Tibial nerve (tissue), 4 donors: ENCODE measurements at places on chromosomes 16 and 17. TPM values are rescaled to one million over a fixed set of nuclear protein-coding genes. Genes with fewer than 3 reads are reported as not detected.

DNA sequence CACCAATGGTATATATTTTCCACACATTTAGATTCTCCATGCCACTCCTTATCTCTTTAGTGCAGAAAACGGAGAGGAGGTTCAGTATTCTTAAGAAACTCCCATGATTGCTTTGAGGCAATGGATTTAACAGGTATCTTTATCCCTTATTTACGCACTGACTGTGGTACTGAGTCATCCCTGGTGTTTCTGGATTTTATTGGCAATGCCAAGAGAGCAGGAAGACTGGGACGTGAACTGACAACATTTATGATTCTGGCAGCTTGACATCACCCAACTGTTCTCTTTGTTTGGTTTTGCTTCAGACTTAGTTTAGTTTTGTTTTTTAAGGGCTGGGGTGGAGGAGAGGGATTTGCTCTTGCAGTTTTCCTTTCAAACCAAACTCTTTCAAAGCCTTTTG, 131.4 kb downstream of the WWOX start:
- DNase-seq = no peak
- H3K27me3 ChIP-seq = no peaks in the 10 kb centered on the region
- H3K27ac ChIP-seq = no peak overlapping the region
- H3K4me1 ChIP-seq = peaks cover 4% of the 10 kb centered on the region
- no peaks in the 10 kb centered on the region for H3K36me3 ChIP-seq

- no peaks in the 10 kb centered on the region for H3K27me3 ChIP-seq
- no peaks in the 10 kb centered on the region for H3K36me3 ChIP-seq
- H3K4me1 ChIP-seq = no peaks in the 10 kb centered on the region
- DNase-seq = no peak
Observed at GRCh38 chr17:13647543-13648021, 45.9 kb upstream of the HS3ST3A1 start.

DNA sequence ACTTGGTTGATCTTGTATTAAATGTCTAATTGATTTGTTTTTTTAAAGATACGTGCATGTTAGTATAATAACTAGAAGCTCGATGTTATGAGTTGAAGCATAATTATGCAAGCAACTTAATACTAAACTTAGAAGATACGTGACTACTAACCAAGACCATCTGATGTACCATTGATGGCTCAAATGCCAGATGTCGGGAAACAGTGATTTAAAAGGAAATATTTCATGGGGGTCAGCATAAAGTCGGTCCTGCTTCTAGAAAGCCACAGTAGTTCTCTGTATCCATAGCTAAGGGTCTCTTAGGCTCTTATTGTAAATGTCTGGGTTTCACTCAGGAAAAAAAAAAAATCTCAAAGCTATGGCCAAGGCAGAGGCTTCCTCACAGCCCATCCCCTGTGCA, 61.2 kb upstream of the RBFOX1 start:
- no peaks in the 10 kb centered on the region for H3K36me3 ChIP-seq
- H3K4me3 ChIP-seq = no peak overlapping the region
- DNase-seq = no peak
- no peaks in the 10 kb centered on the region for H3K4me1 ChIP-seq
- no peak overlapping the region for H3K27ac ChIP-seq

- H3K4me3 ChIP-seq = no peak overlapping the region
- no peak overlapping the region for H3K27ac ChIP-seq
- H3K27me3 ChIP-seq = no peaks in the 10 kb centered on the region
- H3K4me1 ChIP-seq = no peaks in the 10 kb centered on the region
- DNase-seq = no peak
- no peaks in the 10 kb centered on the region for H3K36me3 ChIP-seq
Observed at GRCh38 chr16:23333831-23334456, 31.8 kb downstream of the SCNN1B start.

DNA sequence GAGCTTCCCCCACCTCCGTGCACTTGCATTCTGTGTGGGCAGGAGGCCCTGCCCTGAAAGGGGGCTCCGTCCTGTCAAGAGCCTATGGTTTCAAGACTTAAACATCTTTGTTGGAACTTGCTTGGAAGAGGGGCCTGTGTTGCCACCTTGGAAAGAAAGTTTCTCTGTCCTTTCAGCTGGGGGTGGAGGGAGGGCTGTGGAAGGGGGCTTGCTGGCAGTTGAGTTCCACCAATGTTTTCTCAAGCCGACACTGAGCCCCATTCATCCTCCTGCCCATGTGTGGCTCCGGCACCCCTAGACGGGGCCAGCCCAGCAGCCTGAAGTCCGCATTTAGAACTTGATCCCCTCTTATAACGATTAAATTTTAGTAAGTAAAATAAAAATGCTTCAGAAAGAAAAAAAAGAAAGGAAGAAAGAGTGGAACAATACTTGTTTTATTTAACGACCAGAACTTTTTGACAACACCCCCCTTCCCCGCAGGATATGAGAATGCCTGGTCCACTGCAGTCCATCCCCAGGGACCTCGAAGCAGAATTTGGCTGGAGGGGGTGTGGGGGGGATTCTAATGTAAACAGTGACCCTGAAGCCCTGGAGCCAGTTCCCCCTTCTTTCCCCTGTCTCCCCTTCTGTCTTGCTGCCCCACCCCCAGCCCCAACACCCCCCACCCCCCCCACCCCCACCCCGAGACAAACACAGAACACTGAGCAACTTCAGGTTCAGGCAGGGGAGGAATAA, 26.9 kb upstream of the CLEC18A start:
- H3K4me3 ChIP-seq = no peak overlapping the region
- H3K27me3 ChIP-seq = no peaks in the 10 kb centered on the region
- H3K4me1 ChIP-seq = peaks cover 90% of the 10 kb centered on the region

DNA sequence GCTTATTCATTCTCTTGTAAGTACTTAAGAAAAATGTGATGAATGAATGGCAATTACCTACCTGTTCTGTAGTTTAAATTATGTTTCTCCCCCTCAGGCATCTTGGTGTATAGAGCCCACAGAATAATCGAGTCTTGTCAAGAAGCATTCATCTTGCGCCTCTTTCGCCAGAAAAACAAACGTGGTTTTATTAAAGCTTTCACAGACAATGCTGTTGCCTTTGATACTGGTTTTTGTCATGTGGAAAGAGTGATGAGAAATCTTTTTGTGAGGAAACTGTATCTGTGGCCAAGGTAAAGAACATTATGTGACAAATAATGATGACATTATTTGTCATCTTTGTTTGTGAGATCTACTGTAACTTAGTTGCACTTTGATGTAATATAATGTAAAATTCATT, 6.5 kb downstream of the ERCC4 start:
- H3K27me3 ChIP-seq = no peaks in the 10 kb centered on the region
- DNase-seq = no peak
- H3K27ac ChIP-seq = no peak overlapping the region
- no peak overlapping the region for H3K4me3 ChIP-seq
- H3K36me3 ChIP-seq = no peaks in the 10 kb centered on the region
- H3K4me1 ChIP-seq = peaks cover 11% of the 10 kb centered on the region

DNA sequence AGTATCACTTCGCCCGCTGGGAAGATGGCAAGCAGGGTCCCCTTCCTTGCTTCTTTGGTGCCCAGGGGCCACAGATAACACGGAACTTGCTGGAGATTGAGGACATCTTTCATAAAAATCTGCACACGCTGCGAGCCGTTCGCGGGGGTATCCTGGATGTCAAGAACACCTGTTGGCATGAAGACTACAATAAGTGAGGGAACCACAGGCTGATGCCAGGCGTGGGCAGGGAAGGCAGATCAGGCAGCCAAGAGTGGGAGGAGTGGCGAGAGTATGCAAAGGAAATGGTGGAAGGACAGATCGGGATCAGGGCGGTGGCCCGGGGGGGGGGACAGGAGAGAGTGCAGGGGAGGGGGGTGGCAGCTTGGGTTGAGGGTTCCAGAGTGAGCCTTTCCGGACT, 22.2 kb downstream of the DNAH2 start:
- no peak for DNase-seq
- H3K36me3 ChIP-seq = no peaks in the 10 kb centered on the region
- no peaks in the 10 kb centered on the region for H3K4me1 ChIP-seq
- no peaks in the 10 kb centered on the region for H3K27me3 ChIP-seq
- no peak overlapping the region for H3K27ac ChIP-seq

- H3K4me1 ChIP-seq = no peaks in the 10 kb centered on the region
- no peak overlapping the region for H3K27ac ChIP-seq
- DNase-seq = no peak
- H3K36me3 ChIP-seq = no peaks in the 10 kb centered on the region
Observed at GRCh38 chr16:51167170-51167895, 16.3 kb upstream of the SALL1 start.

DNA sequence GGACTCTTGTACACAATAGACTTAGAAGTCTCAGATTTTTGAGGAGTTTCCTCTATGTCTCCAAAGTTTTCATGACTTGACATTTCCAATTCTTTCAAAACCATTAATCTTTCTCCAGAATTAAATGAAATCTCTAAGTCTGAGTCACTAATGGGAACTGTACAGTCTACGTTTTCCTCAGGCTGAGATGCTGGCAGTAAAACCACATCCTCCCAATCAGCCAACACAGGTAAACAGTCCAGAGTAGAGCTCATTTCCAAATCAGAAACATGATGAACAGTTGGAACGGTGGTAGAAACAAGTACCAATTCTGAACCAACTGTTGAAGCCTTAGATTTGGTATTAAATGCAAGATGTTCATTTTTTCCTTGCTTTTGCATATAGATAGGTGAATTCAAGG, 7.9 kb downstream of the ERI2 start:
- H3K27me3 ChIP-seq = no peaks in the 10 kb centered on the region
- DNase-seq = no peak
- no peaks in the 10 kb centered on the region for H3K36me3 ChIP-seq
- H3K4me1 ChIP-seq = no peaks in the 10 kb centered on the region
- no peak overlapping the region for H3K27ac ChIP-seq
- H3K4me3 ChIP-seq = no peak overlapping the region

GRCh38 chr17:79355165-79355564, 255.7 kb downstream of the RBFOX3 start:
- H3K4me3 ChIP-seq = no peak overlapping the region

DNA sequence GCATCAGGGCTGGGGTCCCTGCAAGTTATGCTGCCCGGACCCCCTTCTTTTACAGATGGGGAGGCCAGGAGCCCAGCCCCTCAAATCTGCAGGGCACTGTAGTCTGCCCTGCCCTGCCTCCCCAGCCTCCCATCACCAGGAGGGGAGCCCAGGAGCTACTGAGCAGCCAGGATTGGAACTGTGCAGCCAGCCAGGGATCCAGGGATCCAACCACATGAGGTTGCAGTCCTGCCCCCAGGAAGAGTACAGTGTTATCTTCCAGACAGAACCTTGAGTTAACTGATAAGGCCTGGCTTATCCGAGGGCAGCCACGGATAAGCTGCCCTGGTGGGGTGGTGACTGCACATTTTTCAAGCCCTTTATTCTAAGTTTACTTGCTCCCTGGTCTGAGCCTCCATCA, 11.4 kb upstream of the NDRG4 start:
- H3K27me3 ChIP-seq = no peaks in the 10 kb centered on the region
- H3K27ac ChIP-seq = no peak overlapping the region
- H3K36me3 ChIP-seq = no peaks in the 10 kb centered on the region

DNA sequence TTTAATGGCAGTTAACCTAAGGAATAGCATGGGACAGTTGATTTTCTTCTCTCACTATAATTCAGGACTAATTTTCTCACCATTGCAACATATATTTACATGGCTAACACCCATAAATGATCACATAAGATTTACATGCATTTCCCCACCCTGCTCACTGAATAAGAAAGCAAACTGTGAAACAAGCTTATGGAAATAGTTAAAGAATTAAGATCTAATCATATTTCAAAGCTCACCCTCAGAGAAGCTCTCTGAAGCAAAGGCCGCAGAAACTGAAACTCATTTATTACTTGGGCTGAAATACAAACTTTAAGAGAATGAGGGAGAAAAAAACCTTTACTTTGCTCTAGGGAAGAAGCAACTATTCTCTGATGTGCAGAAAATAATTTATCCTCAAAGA, 218.7 kb upstream of the AXIN2 start:
- no peak overlapping the region for H3K27ac ChIP-seq
- H3K36me3 ChIP-seq = no peaks in the 10 kb centered on the region
- no peak for DNase-seq

DNA sequence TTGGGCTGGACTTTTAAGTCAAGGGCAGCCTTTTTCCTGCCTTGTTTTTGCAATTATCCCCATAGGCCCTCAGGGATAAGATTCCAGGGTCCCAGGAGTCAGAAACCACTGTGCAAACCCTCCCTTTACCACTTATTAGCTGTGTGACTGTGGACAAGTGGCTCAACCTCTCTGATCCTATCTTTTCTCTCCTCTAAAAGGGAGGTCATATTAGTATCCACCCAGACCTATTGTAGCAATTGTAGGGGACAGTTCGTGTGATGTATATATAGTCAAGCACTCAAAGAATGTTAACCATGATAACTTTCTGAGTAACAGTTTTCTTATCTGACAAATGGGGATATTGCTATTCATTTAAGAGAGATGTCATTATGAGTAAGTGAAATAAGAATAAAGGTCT, 68.2 kb downstream of the IRX5 start:
- no peaks in the 10 kb centered on the region for H3K36me3 ChIP-seq
- no peaks in the 10 kb centered on the region for H3K4me1 ChIP-seq
- H3K27ac ChIP-seq = no peak overlapping the region
- DNase-seq = no peak
- H3K4me3 ChIP-seq = no peak overlapping the region

DNA sequence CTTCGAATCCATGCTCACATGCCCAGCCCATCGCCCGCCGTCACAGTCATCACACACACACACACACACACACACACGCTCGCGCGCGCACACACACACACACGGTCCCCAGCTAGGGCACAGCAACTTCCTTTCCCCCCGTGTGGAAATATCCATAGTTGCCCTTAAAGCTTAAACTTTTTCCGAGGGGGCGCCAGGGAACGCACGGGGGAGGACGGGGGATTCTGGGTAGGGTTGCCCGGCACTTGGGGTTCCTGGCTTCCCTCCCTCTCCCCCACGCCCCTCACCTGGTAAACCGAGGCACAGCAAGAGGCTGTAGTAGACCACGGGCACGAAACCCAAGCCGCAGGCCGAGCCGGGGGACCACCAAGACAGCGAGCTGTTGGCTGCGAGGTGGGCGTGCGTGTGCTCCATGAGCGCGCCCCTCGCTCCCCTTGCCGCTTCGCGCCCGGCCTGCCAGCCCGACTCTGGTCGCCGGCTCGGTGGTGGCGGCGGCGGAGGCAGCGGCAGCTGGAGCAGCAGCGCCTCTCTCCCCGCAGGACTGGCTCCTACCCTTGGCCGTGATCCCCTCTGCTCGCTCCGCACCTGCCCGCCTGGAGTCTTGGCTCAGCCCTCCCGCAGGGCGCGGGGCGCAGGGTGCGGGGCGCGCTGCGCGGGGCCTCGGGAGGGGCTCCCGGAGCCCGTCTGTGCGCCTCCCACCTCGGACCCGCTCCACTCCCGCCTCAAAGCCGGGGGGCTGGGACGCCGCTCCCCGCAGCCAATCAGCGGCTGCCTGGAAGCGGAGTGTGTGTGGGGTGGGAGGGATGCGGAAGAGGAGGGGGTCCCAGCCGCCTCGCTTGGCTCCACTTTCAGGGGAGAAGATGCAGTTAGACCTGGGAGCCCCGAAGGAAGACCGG, at the start of gene GPR139:
GPR139 (minus strand) TSS at position 688 of the 896 bp plus-strand sequence; CDS start at position 414, 274 bp downstream.
- H3K4me3 ChIP-seq = no peak within 1 kb of the TSS
- peaks cover 7% of the 10 kb centered on the region for H3K4me1 ChIP-seq
- H3K36me3 ChIP-seq = no peaks in the 10 kb centered on the region
- no peaks in the 10 kb centered on the region for H3K27me3 ChIP-seq

GRCh38 chr17:13862346-13862745, 207.0 kb upstream of the COX10 start:
- no peak overlapping the region for H3K4me3 ChIP-seq
- H3K27me3 ChIP-seq = no peaks in the 10 kb centered on the region
- H3K4me1 ChIP-seq = no peaks in the 10 kb centered on the region
- H3K36me3 ChIP-seq = no peaks in the 10 kb centered on the region
- no peak for DNase-seq
- H3K27ac ChIP-seq = no peak overlapping the region

- no peaks in the 10 kb centered on the region for H3K27me3 ChIP-seq
- peaks cover 20% of the 10 kb centered on the region for H3K36me3 ChIP-seq
- peak overlapping the region; percentile 80 for H3K27ac ChIP-seq
- no peak overlapping the region for H3K4me3 ChIP-seq
- H3K4me1 ChIP-seq = no peaks in the 10 kb centered on the region
- DNase-seq = no peak
Observed at GRCh38 chr17:20996724-20997615, 45.8 kb downstream of the USP22 start.

HOXB1 gene
- not detected for total RNA-seq

KRTAP2-3 gene
- total RNA-seq = not detected

RAB37 gene
- 3.3 TPM for total RNA-seq
